Mesenteric fat pad (tissue), 1 donor: ENCODE measurements at places on chromosomes 16 and 17. TPM values are rescaled to one million over a fixed set of nuclear protein-coding genes. Genes with fewer than 3 reads are reported as not detected.

Gene METRNL
- 151 TPM for total RNA-seq

Gene SP2
- total RNA-seq: 12.7 TPM

Gene TXNL4B
- 7.7 TPM for total RNA-seq

Gene EPX
- not detected for total RNA-seq

Gene MAP2K6
- 22.1 TPM for total RNA-seq

Gene PLK1
- total RNA-seq: 1.2 TPM

Gene RAMP2
- 58.2 TPM for total RNA-seq

Gene HCRT
- not detected for total RNA-seq

Gene CIAO2B
- total RNA-seq: 63.1 TPM

Gene IGSF6
- total RNA-seq: 14.7 TPM

Gene KRTAP1-3
- not detected for total RNA-seq
